ENCODE measurements at places on chromosomes 16 and 17. TPM values are rescaled to one million over a fixed set of nuclear protein-coding genes. Genes with fewer than 3 reads are reported as not detected.
A peak's percentile ranks its signal among the peaks of the same experiment; 100 is the strongest.

DNA sequence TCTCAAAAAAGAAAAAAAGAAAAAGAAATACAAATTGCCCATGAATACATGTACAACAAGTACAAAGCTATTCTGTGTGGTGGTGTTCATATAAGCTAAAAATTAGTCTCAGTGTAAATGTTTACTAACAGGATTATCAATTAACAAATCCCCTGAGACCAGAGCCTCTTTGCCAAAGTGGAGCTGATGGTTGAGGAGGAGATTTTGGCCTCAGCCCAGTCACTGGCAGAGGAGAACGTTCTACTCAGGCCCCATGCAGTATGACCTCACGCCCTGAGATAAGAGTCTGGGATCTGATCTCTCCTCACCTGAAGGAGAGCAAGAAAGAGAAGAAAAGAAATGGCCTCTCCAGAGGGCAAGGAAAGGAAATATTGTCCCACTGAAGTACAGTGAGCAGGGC lies 35.5 kb upstream of the NOL11 start:
- no peak for DNase-seq

DNA sequence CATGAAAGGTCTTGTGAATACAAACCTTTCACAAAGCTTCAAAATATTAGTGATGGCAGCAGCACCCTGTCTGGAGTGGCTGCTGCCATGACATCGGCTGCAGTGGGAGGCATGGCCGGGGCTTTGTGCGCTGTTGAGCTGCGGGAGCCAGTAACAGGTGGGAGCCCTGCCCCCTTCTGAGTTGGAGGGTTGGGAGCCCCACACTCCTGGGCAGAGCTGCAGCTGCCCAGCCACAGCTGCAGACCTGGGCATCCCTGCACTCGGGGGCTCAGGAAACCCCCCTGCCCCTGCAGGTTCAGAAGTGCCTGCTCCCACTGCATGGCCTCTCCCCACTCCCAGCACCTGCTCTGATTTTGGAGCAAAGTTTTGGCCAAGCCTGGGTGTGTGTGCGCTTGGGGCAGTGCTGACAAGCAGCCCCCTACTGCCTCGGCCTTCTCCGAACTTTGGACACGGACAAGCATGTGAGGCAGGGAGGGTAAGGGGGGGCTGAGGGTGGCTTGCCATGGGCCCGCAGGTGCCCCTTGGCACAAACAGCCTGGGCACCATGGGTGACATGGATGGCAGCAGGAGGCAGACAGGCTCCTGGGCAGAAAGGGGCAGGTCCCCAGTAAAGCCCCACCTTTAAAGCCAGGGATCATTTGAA lies 42.7 kb downstream of the IST1 start:
- no peak for DNase-seq

DNA sequence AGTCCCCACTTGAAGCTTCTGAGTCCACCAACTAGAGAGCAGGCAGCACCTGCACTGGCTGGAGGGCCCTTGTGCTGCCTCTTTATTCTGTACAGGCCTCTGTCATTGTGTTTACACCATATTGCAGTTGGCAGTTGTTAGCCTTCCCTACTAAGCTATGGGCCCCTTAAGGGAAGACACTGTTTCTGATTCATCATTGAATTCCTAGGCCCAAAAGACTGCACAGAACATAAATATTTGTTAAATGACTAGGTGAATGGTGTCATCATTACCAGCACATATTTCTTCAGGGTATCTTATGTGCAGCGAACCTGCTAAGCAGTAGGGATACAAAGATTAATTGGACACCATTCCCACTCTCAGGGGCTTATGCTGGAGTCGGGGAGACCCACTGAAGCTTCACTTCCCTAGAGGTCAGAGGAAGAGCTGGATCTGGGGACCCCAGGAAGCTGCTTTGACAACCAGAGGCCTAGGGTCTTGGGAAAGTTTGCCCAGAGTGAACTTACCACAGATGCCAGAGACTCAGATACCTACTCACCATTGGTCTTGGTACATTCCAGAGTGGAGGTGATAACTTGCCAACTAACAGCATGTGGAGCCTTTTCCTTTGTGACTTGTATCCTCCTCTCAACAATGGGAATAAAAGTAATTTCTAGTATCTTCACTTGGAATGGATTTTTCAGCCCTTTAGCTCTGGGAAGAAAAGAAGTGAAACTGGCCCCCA lies 28.7 kb upstream of the DDX52 start:
- peak; percentile 56 for DNase-seq

Gene SMURF2
- 71.7 TPM for total RNA-seq

- DNase-seq: peak; percentile 86
Measured at GRCh38 chr17:47315451-47316266, 8.1 kb upstream of the EFCAB13 start.

GRCh38 chr17:55584055-55584685 lies 72.9 kb upstream of the SMIM36 start:
- peak; percentile 48 for DNase-seq

DNA sequence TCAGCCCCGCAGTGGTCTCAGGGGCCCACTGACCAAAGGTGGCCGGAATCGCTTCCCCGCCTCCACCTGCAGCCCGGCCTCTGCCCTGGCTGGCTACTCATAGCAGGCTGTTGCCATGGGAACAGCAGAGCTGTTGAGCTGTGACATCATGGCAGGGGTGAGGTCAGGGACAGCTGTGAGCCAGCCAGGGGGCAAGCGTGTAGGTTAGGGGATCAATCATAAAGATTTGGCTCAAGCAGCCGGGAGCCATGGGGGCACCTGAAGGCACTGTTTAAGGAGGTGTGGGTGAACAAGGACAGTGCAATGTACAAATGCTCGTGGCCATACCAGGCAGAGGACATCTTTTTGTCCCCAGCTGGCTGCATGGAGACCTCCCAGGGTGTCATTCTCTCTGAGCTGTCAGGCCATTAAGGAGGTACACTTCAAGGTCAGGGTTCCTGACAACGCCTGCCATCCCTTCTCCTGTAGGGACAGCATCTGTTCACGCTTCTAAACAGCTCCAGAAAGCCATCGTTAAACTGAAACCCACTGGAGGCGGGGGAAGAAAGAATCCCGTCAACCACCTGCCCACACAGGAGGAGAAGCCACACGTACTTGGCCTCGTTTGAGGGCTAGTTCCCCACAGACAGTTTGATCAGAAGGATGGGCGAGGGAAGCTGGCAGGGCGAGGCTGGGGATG lies at the start of gene CEP295NL:
CEP295NL (minus strand) TSS at position 101 of the 679 bp plus-strand sequence. CDS start 1,373 bp downstream, outside the sequence.
- DNase-seq: peak; percentile 54

Gene CDRT15L2
- total RNA-seq: not detected

- no peak for DNase-seq
Measured at GRCh38 chr17:37538981-37539659, 49.4 kb downstream of the DUSP14 start.

DNA sequence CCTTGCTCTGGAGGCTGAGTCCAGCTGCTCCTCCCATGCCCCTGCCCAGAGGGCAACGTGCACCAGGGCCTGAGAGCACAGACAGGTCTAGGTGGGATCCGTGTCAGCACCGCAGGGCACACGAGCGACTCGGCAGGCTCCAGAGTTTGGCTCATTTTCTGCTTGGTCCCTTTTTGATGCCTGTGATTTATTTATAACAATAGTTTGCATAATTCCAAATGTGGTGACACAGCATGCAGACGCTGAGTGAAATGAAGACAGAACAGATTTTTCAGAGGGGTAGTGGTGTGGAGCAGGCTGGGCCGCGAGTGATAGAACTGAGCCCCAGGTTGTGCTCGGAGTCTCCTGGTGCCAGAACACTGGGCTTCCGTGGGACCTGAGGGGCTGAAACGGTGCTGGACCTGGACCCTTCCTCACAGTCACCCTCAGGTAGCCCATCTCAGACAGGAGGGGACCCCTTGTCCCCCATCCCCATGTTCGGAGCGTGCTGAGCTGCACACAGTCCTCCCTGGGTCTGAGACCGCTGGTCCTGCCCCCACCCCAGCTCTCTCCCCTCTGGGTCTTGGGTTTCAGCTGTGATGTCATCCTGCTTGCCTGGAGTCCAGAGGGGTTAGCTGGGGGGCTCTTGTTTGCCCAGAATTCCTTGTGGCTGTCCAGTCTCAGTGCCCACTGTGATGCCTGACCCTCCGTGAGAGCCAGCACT lies 95.9 kb downstream of the METRNL start:
- DNase-seq: no peak

Gene GPR179
- total RNA-seq: under 0.01 TPM

DNA sequence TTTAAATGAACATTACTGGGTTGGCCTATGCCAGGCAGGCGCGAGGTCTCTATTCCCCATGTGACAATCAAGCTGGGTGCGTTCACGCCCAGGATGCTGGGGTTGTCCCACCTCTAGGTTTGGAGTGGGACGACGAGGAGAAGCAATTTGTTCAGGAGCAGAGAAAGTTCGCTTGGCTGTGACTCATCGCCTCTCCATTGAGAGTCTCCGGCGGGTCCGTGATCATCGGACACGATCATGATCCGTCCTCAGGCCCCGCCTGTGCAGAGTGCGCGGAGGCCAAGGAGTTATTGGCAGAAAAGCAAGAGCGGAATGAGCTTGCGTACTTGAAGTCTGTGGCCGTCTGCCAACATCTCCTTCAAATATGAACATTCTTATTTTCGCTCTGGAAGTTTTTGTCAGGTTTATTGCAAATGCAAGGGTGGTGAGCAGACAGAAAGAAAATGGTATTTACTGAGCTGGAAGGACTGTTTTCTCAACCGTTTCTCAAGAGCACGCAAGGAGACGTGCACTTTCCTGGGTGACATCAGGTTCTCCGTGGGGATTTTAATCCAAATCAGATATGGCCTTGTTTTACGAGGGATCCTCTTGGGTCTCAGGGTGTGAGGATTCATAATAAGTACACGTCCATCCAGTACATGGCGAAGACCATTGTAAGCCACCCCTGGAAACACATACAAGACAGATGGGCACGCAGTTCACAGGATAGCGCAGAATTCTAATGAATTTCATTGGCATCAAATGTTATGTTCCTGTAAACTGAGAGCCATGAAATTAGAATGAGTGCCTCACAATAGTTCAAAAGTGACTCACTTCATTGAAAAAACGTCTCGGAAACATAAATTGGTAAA lies 70.1 kb upstream of the CREBBP start:
- DNase-seq: peak; percentile 99

DNA sequence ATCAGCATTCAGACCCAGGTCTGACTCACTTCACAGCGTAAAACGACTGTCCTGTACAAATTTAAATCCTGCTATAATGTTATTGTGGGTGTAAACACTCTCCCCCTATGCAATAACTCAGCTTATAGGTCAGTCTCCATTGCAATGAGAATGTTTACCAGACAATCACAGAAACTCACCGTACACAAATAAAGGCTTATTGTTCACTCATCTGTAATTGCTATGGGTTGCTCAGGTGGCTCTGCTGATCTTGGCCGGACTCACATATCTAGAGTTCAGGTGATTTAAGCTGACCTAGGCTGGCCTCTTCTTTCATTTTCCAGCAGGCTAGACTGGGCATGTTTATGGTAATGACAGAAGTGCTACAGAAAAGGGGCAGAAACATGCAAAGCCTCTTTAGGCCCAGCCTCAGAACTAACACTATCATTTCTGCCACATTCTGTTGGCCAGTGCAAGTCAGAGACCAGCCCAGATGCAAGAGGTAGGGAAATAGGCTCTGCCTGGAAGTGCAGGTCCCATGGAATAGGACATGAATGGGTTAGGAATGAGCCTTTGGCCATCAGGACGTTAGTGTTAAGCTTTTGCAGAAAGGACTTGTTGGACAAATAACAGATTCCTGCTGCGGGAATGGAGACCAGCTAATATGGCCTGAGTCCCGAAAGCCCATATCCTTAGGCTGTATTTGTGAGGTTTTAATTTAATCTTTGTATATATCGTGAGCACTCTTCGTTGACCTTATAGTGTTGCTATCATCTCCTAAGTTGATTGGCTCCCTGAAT lies 44.0 kb downstream of the HLF start:
- no peak for DNase-seq

DNA sequence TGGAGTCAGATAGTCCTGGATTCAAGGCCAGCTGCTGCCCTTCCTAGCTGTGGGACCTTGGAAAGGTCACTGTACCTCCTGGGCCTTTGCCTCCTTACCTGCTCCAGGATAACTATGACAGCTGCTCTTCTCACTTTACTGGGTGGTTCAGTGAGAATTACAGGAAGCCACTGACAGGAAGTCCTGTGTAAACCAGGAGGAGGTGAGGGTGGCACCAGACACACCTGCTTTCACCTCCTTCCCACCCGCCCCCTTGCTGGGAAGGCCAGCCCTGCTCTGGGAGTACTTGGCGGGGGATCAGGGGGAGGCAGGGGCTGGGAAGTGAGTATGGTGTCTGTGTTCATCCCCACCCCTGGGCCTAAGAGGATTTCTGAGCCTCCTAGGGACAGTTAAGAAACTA lies 42.6 kb downstream of the CPNE2 start:
- no peak for DNase-seq

GRCh38 chr16:57345021-57345420 lies 13.6 kb upstream of the CCL22 start:
- no peak for DNase-seq

GRCh38 chr17:78535273-78536197 lies 41.7 kb downstream of the DNAH17 start:
- DNase-seq: no peak

DNA sequence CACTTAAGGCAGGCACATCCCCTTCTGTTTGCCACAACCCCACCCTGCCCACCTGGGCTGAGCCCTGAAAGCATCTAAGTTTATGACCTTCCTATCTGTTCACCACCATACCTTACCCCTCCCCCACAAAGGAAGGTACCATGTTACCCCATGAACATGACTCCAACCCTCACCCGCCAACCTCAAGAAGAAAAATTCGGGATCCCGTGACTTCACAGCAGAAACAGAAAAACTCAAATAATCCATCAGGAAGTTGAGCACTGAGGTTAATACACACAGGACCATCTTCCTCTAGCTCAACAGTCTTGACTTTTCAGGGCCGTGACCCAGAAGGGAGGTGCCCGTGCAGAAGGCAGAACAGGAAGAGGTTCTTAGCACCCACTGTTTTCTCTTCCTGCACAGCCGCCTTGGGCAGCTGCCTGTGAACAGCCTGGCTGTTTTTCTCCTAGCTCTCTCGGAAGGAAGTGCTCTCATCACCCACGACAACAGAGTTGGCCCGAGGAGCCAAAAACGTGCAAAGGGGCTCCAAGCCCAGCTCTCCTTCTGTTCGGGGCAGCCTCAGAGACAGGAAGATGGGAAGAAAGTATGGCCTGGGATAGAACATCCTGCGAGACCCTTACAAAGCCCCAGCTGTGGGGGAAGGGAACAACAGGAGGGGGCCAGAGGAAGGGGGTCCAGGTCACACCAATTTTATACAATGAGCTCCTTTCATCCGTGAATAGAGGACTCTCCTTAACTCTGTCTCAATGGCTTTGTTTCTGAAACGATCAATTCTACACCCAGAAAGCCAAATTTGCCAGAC lies 101.1 kb downstream of the XYLT1 start:
- no peak for DNase-seq

GRCh38 chr17:81402530-81402941 lies 7.3 kb downstream of the BAHCC1 start:
- DNase-seq: no peak

- DNase-seq: no peak
Measured at GRCh38 chr16:52787709-52788108, 240.8 kb upstream of the TOX3 start.

- no peak for DNase-seq
Measured at GRCh38 chr16:17861981-17862479, 391.3 kb upstream of the XYLT1 start.

Measured in fibroblast of lung (primary cell).